Left renal cortex interstitium (tissue), 4 donors: ENCODE measurements at places on chromosomes 5 and 9. TPM values are rescaled to one million over a fixed set of nuclear protein-coding genes. Genes with fewer than 3 reads are reported as not detected.

The TSSK1B gene
- polyA plus RNA-seq: not detected

The WNT8A gene
- polyA plus RNA-seq: 0.31 TPM

The WWC1 gene
- 69.7 TPM for polyA plus RNA-seq

The PCDHGA2 gene
- polyA plus RNA-seq: 8.4 TPM

The CCDC69 gene
- polyA plus RNA-seq: 6.4 TPM

- DNase-seq: peak; percentile 41
These were observed 140.8 kb downstream of the TSSK1B start for GRCh38 chr5:113293975-113294310.
